ENCODE measurements at places on chromosomes 4 and X.

DNA sequence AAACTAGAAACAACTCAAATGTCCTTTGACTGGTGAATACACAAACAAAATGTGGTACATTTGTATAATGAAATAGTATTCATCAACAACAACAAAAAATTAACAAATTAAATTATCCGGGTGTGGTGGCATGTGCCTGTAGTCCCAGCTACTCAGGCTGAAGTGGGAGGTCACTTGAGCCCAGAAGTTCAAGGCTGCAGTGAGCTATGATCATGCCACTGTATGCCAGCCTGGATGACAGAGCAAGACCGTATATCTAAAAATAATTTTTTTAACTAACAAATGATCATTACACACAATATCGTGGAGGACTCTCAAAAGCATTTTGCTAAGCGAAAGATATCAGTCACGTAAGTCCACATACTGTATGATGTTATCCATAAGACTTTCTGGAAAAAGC lies 71.6 kb upstream of the SORBS2 start:
- DNase-seq, result no peak

- no peak for DNase-seq
Observed at GRCh38 chrX:19791562-19791961, 95.8 kb downstream of the SH3KBP1 start.

- no peak for DNase-seq
Observed at GRCh38 chrX:40863671-40864070, 128.3 kb upstream of the MED14 start.

GRCh38 chrX:148610328-148610698 lies 109.9 kb downstream of the AFF2 start:
- no peak for DNase-seq

GRCh38 chr4:63607169-63607872 lies 801.9 kb downstream of the TECRL start:
- DNase-seq, result no peak

GRCh38 chr4:17358241-17358640 lies 153.6 kb downstream of the QDPR start:
- DNase-seq, result no peak

DNA sequence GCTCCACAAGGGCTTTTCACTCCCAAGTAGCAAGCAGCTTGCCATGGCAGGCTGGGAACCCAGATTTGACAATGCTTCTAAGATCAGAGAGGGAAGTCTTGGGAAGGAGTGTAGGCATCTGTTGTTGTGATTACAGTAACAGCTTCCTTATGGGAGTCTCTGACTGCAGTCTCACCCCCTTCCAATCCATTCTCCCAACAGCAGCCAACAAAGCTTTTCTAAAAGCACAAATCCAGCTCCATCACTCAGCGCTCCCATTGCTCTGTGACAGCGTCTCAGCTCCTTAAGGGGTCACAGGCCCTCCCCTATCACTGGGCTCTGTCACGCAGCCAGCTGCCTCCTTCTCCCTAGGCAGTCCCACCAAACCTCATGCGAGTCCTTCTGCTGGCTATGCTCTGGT lies 7.1 kb downstream of the IGFBP7 start:
- no peak for DNase-seq

DNA sequence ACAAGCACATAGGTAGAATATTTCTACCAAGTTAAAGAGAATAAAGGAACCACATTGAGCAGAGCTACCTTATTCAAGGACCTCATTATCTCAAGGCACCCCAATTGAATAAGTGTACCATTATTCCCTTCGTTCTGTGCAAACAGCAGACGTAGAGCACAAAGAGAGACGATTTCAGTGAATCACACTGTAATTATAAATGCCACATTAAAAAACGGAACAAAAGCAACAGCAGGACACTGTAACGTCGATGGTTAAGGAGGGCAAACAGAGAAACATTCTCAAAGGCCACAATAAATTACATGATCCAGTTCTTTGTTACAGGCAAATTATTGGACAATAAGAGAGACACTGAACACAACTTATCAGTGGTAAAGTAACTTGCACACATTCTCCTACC lies 644.1 kb upstream of the TENM3 start:
- no peak for DNase-seq

DNA sequence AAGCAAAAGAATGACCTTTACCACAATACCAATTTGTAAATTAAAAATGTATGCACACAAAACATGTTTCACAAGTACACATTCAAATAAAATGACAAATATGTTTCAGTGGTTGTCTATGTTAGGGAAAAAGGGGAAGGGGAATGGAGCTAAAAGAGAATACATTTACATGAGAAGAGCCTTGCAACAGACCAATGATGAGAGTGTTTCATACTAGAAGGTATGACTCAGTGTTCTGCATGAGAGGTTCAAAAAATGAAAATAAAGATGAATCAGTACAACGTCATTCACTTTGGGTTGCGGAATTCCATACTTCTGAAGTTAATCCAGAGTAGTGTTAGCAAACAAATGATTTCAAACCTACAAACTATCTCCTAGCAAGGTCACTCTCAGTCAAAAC lies 51.7 kb downstream of the RPGR start:
- no peak for DNase-seq

DNA sequence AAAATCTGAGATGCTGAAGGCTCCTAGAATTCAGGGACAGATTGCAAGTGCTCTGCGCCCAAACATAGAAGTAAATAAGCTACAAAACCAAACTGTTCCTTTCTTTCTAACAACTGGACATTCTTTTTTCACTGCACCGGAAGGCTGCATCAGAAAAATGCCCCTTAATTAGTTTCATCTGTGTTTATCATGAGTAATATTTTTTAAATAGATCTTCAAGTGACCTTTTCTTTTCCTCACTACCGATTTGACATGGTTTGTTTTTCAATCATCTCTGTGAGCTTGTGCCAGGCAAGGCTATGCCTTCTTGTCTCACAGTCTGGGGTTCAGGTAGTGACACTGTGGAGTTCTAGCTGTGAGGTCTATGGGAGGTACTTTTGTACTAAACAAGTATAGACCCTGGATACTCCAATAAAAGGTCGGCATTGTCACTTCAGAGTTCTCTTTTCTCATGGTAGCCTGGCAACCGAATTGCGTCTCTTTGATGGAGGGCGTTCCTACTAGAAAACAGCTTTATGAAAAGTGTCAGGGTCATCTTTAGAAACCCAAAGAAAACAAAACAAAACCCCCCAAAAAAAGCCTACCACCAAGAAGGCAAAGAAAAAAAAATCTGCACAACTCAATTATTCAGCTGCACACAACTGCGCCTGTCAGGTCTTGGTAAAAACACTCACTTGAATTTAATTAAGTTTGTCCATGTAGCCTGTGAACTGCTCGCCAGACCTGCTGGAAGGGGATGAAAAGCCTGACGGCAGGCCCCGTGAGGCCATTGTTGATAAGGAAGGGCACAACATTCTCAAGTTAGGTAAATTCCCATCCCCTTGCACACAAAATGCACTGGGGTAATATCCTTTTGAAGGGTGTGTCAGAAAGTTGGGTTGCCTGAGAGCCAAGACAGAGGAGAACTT lies 22.8 kb upstream of the ADAMTS3 start:
- DNase-seq, result no peak

DNA sequence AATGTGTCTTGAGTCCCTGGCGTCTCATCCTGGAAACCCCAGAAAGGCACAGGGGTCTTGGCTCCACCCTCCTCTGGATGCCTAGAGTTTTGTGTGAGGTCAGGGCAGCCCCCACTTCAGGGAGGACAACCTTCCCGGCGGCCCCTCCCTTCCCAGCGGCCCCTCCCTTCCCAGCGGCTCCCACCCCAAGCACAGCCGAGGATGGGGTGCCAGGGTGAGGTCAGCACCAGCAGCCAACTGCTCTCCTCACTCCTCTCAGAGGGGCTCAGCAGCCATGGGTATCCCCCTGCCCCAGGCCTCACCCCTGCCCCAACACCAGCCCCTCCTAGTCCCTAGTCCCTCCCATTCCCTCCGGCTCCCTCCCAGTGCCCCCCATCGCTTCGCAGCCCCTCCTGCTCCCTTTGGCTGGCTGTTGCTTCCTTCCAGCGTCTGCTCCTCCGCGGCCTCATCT lies 17.4 kb downstream of the DGKQ start:
- no peak for DNase-seq

- DNase-seq, result no peak
Observed at GRCh38 chr4:4969298-4969697, 50.0 kb downstream of the CYTL1 start.

DNA sequence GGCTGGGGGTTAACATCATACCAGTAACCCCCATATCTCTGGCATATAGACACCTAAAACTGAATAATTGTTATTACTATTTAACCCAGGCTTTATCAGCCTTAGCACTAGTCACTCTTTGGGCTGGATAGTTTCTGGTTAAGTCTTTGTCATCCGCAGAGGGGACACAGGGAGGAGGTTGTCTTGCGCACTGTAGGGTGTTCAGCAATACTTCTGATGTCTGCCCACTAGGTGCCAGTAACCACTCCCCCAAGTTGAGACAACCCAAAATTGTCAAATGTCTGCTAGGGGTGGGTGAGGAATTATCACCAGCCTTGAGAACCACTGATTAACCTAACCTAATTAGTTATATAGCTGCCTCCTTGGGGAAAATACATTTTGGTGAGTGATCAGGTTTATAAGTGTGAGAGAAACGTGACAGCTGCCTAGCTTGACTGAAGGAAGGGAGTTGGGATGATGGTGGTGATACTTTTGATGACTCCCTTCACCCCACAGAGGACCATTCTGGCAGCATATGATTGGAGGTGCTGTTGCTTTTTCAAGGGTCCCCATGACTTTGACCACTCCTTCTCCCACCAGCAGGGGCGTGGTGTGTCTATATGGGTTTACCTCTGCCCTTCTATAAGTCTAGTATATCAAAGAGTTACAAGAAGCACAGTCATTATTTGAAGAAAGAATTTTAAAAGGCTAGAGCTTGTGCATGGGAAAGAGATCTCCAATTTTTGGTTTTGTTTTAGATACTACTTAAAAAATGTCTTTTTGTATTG lies 140.9 kb downstream of the STIM2 start:
- DNase-seq, result no peak

GRCh38 chr4:1898681-1899080 lies 27.5 kb downstream of the NSD2 start:
- no peak for DNase-seq

DNA sequence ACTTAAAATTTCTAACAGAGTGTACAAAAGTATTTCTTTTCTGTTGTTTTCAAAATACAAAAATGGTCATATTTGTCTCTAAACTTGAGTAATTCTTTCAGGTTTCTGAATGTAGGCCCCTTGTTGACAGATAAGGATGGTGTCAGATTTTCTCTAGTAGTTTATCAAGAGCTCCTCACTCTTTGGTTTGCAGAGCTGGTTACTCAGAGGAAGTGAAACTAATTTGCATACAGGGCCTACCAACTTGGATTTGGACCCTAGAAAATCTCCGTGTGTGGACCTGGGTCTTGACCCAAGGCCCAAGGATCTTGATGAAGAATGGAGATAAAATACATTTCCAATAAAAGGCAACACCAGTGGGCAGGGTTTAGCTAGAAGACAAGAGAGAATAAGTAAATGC lies 433 bp upstream of the ADH6 start:
- no peak for DNase-seq

- no peak for DNase-seq
Observed at GRCh38 chrX:2664502-2664901, 26.6 kb upstream of the CD99 start.

DNA sequence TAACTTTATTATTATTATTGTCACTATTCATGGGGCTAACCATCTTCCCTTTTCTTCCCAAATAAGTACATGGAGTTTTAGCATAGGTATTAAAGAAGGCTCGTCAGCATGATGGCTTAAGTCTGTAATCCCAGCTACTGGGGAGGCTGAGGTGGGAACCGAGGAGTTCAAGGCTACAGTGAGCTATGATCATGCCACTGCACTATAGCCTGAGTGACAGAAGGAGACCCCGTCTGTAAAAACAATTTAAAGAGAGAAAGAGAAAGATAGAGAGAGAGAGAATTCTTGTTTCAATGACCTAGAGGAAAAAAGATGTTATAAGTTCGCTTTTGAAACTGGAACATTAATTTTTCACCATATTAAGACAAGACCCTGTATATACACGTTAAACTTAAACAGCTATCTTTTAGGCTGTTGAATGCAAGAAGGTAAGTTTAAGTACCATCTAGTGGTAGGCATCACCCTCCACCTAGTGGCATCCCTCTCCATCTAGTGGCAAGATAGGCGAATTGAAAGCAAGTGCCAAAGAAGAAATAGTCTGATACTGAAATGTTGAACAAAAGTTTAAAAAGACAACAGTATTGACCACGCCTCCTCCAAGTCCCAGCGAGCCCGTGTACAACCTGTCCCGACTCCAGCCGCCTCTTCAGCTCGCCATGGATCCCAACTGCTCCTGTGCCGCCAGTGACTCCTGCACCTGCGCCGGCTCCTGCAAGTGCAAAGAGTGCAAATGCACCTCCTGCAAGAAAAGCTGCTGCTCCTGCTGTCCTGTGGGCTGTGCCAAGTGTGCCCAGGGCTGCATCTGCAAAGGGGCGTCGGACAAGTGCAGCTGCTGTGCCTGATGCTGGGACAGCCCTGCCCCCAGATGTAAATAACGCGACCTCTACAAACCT lies 26.0 kb upstream of the YTHDC1 start:
- DNase-seq, result no peak

- no peak for DNase-seq
Observed at GRCh38 chrX:57417827-57418226, 131.3 kb downstream of the FAAH2 start.
